ENCODE measurements at places on chromosomes 5 and 9.

DNA sequence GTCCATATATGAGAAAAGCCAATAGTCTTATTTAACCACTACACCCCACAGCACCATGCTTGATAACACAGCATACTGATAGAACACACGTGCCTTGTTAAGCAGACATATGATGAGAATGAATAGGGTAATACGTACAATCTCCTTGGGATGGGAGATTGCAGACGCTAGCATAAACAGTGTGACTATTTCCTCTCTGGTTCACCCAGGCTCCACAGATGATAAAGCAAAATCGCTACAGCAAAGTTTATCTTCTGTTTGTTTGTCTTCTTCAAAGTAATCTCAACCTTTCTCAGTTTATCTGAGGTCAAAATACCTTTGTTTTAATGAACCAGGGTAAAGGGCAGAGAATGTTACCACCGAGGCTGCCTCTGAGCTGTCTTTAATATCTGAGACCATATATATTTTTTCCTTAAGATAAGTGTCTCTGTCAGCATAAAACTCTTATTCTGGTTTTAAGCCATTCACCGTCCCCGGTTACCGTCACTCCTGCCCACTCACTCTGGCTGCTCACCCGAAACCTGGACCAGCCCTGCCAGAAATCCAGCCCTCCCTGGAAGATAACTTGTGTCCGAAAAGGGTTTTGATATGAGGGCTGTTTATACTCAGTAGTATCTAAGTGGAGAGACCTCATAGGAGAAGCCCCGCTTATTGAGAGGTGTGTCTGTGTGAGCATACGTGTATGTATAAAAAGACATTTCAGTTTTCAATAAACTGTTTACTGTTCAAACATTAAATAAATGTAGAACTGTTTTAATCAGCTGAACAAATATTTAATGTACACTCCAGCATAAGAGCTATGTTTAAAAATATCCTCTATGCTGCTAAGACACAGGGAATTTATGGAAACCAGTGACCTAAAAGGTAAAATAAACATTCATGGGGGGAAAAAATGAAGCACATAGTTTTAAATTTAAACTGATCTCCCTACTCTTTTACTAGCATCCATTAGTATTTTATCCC lies 465.4 kb downstream of the RASEF start:
- no peak for DNase-seq

- DNase-seq: no peak
These were observed 829 bp downstream of the ANXA1 start for GRCh38 chr9:73152543-73152844.

DNA sequence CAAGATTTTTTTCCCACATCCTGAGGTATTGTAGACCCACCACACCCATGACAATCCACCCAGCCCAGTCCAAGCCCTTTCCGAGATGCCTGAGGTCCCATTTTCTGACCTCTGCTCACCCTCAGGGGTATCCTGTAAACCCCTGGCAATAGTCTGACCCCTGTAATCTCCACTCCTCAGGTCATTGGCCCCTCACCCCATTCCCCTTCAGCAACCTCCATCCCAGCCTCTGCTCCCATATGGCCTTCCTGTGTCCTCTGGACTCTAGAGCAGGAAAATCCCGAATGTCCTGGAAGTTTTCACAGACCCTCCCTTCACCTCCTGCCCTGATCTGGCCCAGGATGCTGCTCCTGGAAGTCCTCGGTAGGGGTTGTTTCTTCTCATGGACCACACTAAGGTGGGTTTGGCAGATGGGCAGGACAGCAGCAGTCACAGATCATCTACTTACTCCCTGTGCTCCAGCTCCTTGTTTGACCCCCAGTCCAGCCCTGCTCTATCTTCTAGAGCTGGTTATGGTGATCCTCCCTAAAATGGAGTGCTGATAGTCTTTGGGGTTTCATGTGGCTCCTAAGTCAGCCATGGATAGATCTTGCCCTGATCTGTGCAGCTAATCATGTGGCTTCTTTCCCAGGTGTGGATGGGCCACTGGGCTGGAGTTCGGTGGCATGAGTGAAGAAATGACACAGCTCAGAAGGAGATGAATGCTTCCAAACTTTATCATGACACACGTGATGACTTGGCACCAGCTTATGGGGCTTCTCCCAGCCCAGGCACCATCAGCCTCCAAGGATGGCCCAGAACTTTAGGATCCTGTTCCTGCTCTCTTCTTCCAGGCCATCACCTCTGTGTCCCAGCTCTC lies 12.0 kb upstream of the ACSL6 start:
- no peak for DNase-seq

- DNase-seq: no peak
These were observed 41.9 kb upstream of the IPPK start for GRCh38 chr9:92711844-92712243.

DNA sequence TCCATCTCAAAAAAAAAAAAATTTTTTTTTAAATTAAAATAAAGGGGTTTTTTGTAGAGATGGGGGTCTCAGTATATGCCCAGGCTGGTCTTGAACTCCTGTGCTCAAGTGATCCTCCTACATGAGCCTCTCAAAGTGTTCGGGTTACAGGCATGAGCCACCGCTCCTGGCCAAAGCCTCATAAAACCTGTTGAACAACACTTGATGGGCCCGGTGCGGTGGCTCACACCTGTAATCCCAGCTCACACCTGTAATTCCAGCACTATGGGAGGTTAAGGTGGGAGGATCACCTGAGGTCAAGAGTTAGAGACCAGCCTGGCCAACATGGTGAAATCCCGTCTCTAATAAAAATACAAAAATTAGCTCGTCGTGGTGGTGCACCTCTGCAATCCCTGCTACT lies 7.7 kb upstream of the NPM1 start:
- DNase-seq: no peak

GRCh38 chr5:32201122-32201753 lies 27.1 kb upstream of the GOLPH3 start:
- DNase-seq: no peak

GRCh38 chr5:139733698-139734538 lies 61.7 kb upstream of the PSD2 start:
- no peak for DNase-seq

GRCh38 chr9:34025062-34025461 lies 23.6 kb downstream of the UBAP2 start:
- no peak for DNase-seq

GRCh38 chr9:101458963-101459631 lies 23.5 kb upstream of the ALDOB start:
- peak; percentile 57 for DNase-seq

- DNase-seq: no peak
These were observed 23.3 kb downstream of the PITX1 start for GRCh38 chr5:135010502-135011354.

- no peak for DNase-seq
These were observed 204.3 kb downstream of the PIK3R1 start for GRCh38 chr5:68419637-68420452.

DNA sequence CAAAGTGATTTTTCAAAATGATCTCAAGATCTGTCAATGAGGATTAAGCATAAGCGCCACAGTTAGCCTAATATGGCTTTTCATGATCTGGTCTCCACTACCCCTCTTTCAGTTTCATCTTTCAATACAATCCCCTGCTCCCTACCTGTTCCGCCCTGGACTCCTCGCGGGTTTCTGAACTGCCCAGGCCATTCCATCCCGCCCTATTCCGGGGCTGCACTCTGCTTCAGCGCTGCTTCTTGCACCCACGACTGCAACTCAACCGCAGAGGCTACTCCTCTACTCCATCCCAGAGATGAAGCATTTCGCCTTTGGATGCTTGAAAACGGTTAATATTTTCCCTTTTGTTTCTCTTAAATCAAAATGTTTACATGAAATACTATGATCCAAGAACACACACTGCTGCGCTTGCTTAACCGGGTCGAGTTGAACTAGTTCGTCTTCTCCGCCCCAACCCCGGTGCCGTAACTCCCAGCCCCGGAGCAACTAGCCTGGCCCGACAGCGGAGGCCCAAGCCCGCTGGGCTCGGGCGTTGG lies 716 bp upstream of the OTULIN start:
- DNase-seq: peak; percentile 29

DNA sequence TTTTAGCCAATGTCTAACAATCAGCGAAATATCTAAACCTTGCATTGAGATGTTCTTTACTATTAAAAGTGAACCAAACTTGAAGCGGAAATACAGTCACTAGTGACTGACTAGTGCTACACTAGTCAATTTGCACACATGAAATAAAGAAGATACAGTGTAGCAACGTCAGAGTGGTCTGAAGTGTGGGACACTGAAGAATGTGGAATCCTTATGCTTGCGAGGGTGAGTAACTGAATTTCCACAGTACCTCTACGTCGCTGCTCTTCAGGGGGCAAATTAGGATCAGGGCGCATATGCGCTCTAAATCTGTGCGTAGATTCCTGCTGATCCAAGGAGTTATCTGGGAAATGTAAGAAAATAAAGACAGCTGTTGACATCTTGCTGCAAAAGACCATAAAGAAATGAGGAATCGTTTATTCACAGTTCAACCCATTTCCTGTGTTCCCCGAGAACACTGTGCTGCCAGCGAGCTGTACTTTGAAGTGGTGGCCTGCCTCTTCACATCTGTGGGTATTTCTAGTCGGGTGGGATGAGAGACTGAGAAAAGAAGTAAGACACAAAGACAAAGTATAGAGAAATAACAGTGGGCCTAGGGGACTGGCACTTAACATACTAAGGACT lies 39.8 kb upstream of the FLT4 start:
- DNase-seq: no peak

- DNase-seq: no peak
These were observed 34.4 kb downstream of the DOCK8 start for GRCh38 chr9:249025-249424.

- peak; percentile 42 for DNase-seq
These were observed 1.3 kb downstream of the MOB3B start for GRCh38 chr9:27528076-27528885.

DNA sequence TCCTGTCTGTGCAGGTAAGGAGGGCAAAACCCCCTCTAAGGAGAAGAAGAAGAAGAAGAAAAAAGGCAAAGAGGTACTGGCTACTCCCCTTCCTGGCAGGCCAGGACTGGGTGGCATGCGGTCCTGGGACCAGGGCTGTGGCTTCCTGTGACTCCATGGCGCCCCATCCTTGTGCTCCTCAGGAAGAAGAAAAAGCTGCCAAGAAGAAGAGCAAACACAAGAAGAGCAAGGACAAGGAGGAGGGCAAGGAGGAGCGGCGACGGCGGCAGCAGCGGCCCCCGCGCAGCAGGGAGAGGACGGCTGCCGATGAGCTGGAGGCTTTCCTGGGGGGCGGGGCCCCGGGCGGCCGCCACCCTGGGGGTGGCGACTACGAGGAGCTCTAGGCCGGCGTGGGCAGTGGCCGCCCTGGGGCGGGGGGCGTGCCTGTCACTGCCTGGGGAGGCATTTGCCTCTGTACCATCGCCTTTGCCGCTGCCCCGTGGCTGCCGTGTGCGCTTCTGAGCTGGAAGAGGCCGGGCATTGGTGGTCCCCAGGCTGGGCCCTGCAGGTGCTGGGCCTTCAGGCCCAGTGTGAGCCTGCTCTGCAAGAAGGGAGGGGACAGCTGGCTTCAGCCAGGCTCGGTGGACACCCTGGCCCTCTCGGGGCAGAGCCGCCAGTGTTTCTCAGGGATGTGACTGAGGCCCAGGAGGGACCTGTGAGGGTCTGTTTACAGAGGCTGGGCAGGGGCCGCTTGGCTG lies 2.0 kb upstream of the AJM1 start:
- no peak for DNase-seq

DNA sequence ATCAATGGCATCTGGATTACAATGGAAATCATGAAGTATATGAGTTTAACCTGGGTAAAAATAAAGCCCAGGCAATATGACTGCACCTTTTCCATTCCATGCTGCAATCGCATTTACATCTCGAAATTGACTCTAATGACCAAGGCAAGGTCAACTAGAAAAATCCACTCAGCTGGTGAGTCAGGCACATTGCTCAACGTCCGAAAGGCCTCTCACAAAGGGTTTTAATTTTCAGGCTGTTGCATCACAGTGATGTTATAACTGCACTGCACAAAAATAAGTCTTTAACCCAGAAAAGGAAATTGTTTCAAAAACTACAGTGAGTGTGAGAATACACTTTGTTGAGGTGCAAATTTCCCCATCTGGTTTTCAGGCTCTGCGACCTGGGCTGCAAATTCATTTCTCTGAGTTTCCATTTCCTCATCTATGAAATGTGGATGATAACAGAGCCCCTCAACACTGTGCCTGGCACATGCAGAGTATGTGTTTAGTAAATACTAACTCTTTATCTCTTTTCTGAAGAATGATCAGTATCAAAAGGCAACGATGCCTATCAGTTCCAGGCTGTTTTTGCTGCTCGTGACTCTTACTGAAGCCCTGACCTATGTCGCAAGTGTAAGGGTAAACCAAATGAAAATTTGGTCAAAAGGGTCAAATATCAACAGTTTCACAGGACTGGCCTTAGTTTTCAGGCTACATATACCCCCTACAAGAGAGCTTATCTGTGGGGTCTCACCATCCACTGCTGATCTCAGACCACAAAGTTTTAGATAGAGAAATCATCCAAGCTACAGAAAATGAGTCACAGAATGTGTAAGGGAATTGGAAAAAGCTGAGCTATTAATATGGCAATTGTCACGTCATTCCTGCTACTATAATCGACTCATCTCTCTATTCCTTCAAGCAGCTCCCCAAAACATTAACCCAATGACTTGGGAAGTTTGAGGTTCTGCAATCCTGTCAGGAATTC lies 4.1 kb downstream of the NFIL3 start:
- no peak for DNase-seq

DNA sequence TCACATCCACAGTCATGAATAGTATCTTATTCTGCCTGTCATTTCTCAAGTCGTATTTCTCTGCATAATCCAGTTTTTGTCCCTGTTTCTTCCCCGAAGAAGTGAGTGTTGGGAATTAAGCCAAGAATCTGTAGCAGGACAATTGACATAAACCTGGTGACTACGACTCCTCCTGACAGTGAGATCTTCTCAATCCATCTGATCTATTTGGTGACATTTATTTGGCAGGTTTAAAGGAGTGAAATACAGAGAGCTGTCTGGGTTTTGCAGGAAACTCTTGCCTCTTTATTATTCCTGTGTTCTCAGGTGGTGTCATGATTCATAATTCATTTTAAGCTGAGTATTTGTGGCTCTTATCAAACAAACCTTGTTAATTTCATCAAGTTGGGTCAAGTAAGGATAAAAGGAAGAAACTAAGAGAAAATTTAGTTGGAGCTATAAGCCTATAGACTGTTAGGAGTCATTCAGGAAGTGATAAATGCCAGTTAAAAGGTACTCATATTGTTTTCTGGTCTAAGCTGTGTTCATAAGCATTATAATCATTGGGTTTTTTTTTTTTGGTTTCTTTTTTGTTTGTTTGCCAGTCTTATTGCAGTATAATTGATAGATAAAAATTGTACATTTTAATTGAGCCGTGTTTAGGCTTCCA lies 95.9 kb upstream of the PCSK1 start:
- no peak for DNase-seq

DNA sequence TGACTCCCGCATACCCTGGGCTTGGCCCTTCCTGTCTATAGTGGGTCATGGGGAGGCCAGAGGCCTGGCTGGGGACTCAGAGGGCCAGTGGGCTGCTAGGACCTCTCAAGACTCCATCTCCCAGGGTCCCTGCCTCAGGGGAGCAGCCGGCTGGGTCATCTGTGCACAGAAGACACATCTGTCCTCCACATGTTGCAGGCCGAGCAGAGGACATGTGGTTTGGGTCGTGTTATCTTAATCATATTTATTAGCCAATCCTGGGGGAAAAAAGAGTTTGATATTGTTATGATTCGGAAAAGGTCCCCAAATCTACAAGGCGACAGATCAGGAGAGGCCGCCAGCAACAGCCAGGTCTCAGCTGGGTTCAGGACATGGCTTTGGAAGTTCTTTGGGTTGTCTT lies 14.4 kb downstream of the LMX1B start:
- no peak for DNase-seq
